SJCRH30 (cell line): ENCODE measurements at places on chromosomes 4 and X.

DNA sequence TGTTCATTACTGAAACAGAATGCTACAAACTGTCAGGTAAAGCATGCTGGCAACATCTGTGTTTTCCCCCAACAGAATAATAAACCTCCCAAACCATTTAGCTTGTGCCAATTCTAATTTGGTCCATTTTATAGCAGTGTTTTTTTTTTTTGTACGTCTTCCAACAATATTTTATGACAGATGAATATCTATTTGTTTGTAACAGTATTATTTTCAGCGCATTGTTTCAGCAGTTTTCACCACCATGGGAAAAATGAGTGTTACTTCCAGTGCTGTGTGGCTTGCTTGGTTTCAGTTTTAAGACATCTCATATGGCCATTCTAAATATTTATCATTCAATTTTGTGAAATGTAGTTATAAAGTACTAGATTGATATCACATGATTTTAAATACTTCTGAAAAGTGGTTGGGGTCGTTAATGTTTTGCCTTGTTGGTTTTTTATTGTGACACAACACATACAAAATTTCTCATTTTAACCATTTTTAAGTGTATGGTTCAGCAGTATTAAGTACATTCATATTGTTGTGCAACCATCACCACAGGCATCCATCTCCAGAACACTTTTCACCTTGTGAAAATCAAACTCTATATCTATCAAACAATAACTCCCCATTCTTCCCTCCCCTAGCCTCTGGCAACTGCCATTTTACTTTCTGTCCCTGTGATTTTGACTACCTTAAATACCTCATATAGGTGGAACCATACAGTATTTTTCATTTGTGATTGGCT lies 25.6 kb upstream of the TBC1D19 start:
- no peak for DNase-seq

GRCh38 chr4:43452948-43453347 lies 560.4 kb downstream of the GRXCR1 start:
- DNase-seq: peak; percentile 11

DNA sequence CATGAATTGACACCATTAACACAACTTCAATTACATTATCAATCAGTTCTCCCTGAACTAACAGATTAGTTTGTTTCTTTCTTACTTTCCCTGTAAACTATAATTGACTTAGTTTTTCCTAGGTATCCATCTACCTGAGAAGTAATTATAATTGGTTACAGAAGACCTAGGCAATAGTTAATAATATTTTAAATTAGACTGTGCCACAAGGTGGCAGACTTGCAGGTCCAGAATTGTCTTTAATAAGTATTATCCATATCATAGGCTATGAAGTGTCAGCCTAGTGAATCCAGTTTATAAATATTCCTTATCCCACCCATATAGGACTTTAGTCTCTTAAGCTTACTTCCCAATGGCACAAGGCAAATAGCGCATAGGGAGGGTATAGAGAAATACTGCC lies 48.9 kb upstream of the FAM47B start:
- no peak for DNase-seq

DNA sequence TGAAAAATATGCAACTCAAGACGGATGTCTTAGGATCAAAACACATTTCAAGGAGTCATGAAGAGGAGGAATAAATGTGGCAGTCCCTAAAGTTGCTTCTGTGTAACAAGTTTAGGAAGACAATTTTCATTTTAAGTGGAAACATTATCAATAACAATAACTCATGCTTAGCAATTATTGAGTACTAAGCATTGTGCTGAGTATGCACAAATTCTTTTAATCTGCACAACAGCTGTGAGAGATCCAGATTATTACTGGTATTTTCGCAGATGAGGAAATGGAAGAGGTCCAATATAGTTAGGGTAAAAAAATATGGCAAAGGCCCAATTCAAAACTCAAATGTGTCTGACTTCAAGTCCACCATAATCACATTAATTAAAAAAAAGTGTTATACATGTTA lies 2.9 kb upstream of the TEX13B start:
- no peak for DNase-seq

DNA sequence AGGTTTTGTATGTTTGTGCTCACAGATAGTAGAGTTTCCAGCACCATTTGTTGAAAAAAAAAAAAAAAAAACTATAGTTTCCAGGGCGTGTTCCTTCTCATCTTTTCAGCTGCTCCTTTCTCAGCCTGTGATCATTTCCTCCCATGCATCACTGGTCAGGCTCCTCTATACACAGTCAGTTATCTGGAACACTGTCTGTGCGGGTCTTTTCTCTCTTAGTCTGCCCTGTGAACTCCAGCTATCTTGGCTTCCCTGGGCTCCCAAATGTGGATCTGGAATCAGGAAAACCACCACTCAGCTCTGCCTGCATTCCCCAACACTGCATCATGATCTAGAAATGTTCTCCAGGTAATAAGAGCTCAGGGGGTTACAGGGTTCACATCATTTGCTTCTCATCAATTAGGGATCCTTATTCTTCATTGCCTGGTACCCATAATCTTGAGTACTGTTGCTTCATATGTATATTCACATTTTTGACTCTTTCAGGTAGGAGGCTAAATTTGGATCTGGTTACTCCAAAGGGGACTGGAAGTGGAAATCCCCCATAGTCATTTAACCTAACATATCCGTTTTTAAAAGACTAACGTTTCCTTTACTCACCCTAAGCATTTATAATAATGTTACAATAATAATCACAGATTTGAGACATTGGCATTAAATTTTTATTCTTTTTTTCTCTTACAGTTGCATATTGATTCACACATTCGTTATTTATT lies 221.8 kb upstream of the KLF3 start:
- DNase-seq: no peak

GRCh38 chrX:131081772-131082740 lies 23.9 kb downstream of the ARHGAP36 start:
- no peak for DNase-seq

DNA sequence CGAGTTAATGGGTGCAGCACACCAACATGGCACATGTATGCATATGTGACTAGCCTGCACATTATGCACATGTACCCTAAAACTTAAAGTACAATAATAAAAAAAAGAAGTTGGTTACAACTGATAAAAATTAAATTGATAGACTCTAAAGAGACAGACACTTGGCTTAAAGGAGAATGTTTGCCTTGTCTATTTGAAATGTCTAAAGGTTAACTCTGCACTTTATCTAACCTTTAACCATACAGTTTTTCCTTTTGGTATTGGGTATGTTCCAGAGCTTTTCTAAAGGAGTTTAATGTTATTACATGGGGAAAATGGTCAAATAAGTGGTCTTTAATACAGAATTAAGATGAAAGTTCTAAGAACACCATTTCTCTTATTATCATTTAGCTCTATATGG lies 145.1 kb upstream of the HCCS start:
- DNase-seq: no peak

- no peak for DNase-seq
Observed at GRCh38 chr4:19026281-19026680, 1004.7 kb upstream of the LCORL start.

- no peak for DNase-seq
Observed at GRCh38 chr4:138330531-138330930, 88.4 kb upstream of the SLC7A11 start.

- DNase-seq: peak; percentile 36
Observed at GRCh38 chr4:102552781-102553180, 51.6 kb downstream of the NFKB1 start.

DNA sequence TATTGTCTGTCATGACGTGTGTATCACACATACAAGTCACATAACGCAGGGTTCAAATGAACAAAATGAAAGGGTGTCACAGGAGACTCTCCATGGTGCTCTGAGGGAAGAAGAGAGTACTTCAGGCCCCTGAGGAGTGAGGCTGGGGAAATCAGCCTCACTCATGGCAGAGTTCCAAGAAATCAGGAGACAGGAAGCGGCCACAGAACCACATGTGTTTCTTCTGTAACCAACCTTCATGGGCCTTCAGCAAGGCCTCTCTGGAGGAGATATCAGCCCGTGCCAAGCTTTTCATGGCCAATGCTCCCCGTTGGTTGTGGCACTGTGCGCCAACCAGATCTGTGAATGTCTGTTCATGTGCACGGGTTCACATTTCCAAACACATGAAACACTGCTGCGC lies 76.0 kb downstream of the NAT8L start:
- peak; percentile 64 for DNase-seq

- DNase-seq: peak; percentile 19
Observed at GRCh38 chr4:87243426-87244053, 23.1 kb upstream of the KLHL8 start.

- DNase-seq: no peak
Observed at GRCh38 chr4:101262683-101263082, 84.6 kb downstream of the PPP3CA start.

GRCh38 chrX:447052-447451 lies 60.3 kb upstream of the PPP2R3B start:
- no peak for DNase-seq

DNA sequence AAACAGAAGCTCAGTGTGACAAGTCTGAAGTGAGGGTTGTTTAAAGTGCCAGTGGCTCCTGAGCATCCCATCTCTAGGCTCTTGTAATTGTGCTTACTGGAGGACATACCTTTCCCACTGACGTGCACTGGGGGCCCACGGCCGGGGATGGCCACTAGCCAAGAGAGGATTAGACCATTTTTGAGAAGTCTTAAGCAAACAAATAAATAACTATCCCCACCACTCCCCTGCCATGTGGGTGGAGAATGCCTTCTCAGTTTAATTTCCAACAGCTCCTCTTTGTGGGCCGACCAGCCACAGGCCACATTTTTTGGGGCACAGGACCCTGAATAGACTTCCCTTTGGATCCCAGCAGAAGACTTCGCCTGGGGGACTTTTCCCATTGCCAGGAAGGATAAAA lies 125.0 kb upstream of the MSX1 start:
- DNase-seq: peak; percentile 19

GRCh38 chrX:136259543-136259942 lies 8.3 kb upstream of the MAP7D3 start:
- DNase-seq: no peak

- DNase-seq: no peak
Observed at GRCh38 chr4:41839916-41840854, 91.7 kb upstream of the PHOX2B start.
